Left forelimb (tissue), 1 donor: ENCODE measurements at places on chromosomes 5 and 9.

DNA sequence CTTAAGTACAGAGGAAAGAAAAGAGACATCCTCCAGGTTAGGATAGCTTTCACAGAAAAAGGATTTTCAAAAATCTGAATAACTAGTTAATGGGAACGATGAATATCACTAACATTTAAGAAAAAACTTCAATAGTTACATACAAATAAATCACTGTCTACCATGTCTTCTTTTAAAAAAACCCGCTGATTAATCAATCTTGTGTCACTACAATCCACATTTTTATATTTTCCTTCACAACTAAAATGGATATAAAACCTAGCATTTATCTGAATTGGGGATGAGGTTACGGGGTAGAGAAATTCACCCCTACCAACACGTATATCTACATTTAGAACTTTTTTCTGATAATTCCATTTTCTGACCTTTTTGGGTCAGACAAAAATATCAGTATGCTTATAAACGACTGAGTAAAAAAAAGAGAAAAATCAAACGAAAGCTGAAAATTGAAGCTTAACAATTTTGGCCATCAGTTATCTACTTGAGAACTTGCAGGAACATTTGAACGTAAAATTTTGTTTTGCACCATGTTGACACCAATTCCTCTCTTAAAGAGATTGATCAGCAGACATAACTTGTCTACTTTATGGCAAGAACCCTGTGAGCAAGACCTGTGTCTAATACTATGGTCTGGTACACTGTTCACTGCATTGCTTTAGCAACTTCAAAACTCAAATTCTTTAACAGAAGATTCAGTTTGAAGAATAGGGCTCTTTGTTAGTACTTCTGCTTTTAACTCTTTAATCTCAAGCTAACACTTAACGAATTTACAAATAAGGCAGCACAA is 4.8 kb downstream of the NR3C1 start:
- no peak for DNase-seq

GRCh38 chr5:176740131-176740701 is 70.1 kb upstream of the UNC5A start:
- peak; percentile 62 for DNase-seq

GRCh38 chr9:90616806-90617205 is 25.8 kb downstream of the DIRAS2 start:
- no peak for DNase-seq

DNA sequence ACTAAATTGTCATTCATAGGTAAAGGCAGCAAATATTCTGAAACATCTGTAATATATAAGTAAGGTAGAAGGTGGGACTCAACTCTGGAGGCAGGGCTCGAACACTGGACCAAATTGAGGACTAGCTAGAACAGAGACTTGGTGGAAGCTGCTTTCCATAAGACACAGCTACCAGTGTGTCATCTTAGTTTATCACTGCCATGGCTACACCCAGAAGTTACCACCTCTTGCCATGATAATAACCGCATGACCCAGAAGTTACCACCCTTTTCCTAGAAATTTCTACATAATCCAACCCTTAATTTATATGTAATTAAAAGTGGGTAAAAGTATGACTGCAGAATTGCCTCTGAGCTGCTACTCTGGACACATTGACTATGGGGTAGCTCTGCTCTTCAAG is 99.7 kb downstream of the STARD4 start:
- DNase-seq: no peak

DNA sequence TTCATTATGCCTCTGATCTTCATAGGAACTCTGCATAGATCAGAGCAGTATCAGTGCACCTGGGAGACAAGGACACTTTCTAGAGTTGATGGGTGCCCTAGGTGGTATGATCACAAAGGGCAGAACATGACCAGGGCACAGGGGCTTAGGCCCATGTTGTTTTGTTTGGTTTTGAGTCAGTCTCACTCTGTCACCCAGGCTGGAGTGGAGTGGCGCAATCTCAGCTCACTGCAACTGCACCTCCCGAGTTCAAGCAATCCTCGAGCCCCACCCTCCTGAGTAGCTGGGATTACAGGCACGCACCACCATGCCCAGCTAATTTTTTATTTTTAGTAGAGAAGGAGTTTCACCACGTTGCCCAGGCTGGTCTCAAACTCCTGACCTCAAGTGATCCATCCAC is 17.6 kb downstream of the ALDH7A1 start:
- DNase-seq: no peak

DNA sequence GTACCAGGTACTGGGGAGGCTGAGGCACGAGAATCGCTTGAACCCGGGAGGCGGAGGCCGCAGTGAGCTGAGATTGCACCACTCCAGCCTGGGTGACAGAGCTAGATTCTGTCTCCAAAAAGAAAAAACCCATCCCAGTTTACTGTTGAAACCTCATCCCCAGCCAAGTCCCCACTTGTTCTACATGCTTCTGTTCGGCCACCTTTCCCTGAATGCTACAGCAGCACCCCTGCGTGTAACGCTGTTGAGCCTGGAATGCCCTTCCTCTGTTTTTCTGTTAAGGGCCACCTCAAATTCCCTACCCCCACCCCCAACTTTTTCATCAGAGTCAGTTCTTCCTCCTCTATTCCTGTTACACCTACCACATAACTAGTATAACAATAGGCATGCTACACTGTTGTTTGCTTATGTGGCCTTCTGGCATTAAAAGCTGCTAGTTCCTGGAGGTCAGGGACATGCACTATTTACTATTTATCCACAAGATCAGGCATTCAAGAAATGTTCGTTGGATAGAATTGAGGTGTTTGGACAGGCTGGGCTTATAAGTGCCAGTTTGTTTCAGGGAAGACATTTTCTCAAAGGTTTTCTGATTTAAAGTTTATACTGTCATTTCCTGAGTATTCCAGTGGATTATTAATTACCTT is 47.1 kb upstream of the C5orf47 start:
- DNase-seq: no peak

GRCh38 chr5:169978714-169979113 is 1.6 kb downstream of the INSYN2B start:
- DNase-seq: no peak

GRCh38 chr5:88740604-88741185 is 142.3 kb downstream of the MEF2C start:
- DNase-seq: no peak

GRCh38 chr5:142426129-142427014 is 101.6 kb upstream of the SPRY4 start:
- DNase-seq: no peak

GRCh38 chr5:158553962-158554336 is 545.8 kb downstream of the EBF1 start:
- no peak for DNase-seq

- DNase-seq: no peak
Observed at GRCh38 chr9:20189871-20190270, 401.0 kb upstream of the SLC24A2 start.

- no peak for DNase-seq
Observed at GRCh38 chr5:155342956-155343355, 329.4 kb downstream of the KIF4B start.

GRCh38 chr5:172586125-172587060 is 54.7 kb upstream of the NEURL1B start:
- no peak for DNase-seq

DNA sequence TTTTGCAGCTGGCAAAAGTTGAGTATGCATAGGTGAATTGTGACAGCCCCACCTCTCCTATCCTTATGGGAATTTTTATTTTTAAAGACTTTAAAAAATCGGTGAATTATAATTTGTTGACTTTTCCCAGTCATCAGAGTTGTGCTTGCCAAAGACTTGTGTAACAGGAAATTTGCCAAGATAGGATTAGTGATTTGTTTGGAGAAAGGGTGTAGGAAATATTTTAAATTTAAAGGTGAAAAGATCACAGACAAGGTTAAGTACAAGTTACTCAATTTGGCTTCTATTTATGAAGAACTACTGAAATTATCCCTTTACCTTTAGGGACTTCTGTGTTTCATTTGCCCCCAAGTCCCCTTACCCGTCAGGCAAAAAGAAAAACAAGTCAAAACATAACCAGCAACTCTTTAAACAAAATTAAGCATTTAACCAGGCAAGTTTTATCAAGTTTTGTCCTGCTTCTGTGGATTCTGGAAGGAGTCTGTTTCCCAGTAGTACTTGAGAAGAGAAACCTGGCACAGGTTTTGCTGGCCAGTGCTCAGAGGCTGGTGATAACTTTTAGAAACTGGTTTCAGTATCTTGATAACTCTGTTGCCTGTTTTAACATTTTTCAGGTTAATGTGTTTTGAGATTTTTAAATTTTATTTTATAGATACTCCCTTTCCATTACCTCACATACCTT is 285.4 kb downstream of the MAST4 start:
- DNase-seq: no peak

- peak; percentile 52 for DNase-seq
Observed at GRCh38 chr9:136074706-136075105, 20.4 kb downstream of the NACC2 start.

DNA sequence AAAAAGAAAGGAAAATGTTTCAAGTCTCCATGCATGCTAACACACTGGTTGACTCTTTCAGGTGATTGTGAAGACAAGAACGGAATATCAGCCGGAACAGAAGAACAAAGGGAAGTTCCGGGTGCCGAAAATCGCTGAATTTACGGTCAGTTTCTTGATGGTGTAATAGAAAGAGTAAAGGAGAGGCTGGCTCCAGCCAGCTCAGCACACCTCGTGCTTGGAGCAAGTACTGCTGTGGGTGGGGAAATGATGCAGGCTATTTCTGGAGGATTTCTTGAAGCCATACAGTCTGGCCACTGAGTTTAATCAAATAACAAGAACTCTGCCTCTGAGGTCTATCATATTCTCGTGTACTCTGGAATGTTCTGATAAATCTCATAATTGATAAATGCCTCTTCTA is 18.7 kb downstream of the NSG2 start:
- DNase-seq: no peak

- no peak for DNase-seq
Observed at GRCh38 chr5:114415760-114416159, 53.9 kb downstream of the KCNN2 start.
